Uterus (tissue), 4 donors: ENCODE measurements at places on chromosomes 1 and 21. TPM values are rescaled to one million over a fixed set of nuclear protein-coding genes. Genes with fewer than 3 reads are reported as not detected.
A peak's percentile ranks its signal among the peaks of the same experiment; 100 is the strongest.

DNA sequence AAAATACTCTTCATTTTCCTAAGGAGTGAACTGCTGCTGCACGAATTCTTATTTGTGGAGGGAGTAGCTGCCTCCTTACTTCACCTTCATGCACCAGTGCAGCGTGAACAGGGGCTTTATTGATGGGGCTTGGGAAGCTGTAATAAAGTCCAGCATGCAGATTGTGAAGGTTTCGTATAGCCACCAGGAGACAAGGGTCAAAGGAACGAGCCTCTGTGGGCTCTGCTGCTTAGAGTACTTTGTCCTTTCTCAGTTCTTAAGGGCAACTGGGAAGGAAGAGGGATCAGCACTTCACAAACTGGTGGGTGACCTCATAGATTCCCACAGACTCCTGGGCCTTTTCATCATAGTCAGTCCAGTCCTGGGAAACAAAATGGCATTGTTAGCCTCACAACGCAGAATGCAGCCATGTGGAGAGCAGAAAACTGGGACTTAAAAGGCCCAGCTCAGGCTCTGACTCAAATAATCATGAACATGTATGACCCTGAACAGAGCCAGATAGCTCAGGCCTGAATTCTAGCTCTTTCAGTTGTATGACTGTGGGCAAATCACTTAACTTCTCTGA lies 6.0 kb downstream of the CZIB start:
- no peak for DNase-seq
- no peak overlapping the region for H3K4me3 ChIP-seq
- H3K27me3 ChIP-seq = no peaks in the 10 kb centered on the region
- H3K27ac ChIP-seq = no peak overlapping the region

- H3K4me1 ChIP-seq = peaks cover 16% of the 10 kb centered on the region
- peak overlapping the region; percentile 93 for H3K4me3 ChIP-seq
- no peak for DNase-seq
- no peaks in the 10 kb centered on the region for H3K36me3 ChIP-seq
These were observed 831 bp downstream of the CSRP1 start for GRCh38 chr1:201506092-201506491.

- H3K27me3 ChIP-seq = no peaks in the 10 kb centered on the region
- H3K4me1 ChIP-seq = no peaks in the 10 kb centered on the region
- H3K27ac ChIP-seq = no peak overlapping the region
- H3K4me3 ChIP-seq = no peak overlapping the region
These were observed 172.8 kb downstream of the PTGER3 start for GRCh38 chr1:70874818-70875217.

- H3K36me3 ChIP-seq = no peaks in the 10 kb centered on the region
- H3K27me3 ChIP-seq = no peaks in the 10 kb centered on the region
- H3K27ac ChIP-seq = no peak overlapping the region
- no peak overlapping the region for H3K4me3 ChIP-seq
- no peaks in the 10 kb centered on the region for H3K4me1 ChIP-seq
These were observed 20.7 kb upstream of the RGS1 start for GRCh38 chr1:192554904-192555303.

Gene NHLH2
- not detected for total RNA-seq

Gene CD2
- total RNA-seq = 1.0 TPM

Gene OLIG2
- total RNA-seq = not detected

Gene GUCA2B
- total RNA-seq = not detected
